ENCODE measurements at places on chromosomes 5 and 9. TPM values are rescaled to one million over a fixed set of nuclear protein-coding genes. Genes with fewer than 3 reads are reported as not detected.

- no peak for DNase-seq
These were observed 549.1 kb downstream of the CDK5RAP2 start for GRCh38 chr9:120030847-120031246.

- DNase-seq, result no peak
These were observed 4.4 kb upstream of the SHISAL2B start for GRCh38 chr5:64685866-64686265.

GRCh38 chr5:175573493-175574269, 84.2 kb upstream of the HRH2 start:
- DNase-seq, result no peak

DNA sequence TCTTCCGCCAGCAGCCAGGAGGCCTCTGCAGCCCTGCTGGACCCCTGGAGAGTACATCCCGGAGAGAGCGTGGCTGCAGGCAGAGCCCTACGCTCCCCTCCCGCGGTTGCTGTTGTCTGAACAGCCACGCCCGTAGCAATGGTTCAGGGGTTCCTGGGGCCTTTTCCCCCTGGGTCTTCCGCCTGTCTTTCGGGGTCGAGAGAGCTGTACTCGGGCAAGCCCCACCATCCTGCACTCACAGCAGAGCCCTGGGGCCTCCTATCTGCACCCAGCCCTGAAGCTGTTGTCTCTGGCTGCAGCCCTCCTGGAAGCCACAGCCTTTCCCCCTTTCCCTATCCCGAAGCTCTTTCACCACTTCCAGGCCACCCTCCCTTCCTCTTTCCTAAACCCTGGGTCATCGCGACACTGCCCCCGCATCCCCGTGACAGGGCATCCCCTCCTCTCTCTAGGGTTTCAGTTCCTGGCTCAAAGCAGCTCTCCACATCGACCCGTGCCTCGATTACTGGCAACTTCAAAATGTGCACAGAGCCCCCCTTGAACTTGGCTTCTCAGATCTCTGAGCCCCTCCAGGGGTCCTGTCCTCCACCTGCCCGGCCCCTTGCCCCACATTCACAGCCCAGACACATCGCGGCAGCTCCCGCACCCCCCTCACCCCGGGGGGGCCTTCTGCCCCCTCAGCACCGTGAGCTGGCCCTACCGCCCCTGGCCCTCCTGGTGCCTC, 43.9 kb upstream of the CEP72 start:
- DNase-seq, result no peak

DNA sequence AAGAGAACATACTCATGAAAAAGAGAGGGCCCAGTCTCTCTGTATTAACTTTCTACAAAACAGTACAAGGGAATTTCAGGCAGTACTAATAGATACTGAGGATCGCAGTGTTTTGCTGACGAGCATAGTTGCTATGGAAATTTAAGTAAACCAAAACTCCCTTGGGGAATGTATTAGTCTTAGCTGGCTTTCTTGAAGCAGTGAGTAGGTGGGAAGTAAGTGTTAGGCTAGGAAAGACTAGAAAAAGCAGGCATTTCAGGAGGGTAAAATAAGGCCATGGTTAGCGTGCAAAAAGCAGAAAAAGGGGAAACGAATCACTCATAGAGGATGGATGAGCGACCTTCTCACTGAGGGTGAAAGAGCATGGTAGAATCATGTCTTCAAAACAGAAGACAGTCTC, 84.3 kb upstream of the ACTBL2 start:
- DNase-seq, result no peak

GRCh38 chr9:34025062-34025461, 23.6 kb downstream of the UBAP2 start:
- no peak for DNase-seq

- peak; percentile 26 for DNase-seq
These were observed 50.1 kb upstream of the POU5F2 start for GRCh38 chr5:93791518-93791972.

DNA sequence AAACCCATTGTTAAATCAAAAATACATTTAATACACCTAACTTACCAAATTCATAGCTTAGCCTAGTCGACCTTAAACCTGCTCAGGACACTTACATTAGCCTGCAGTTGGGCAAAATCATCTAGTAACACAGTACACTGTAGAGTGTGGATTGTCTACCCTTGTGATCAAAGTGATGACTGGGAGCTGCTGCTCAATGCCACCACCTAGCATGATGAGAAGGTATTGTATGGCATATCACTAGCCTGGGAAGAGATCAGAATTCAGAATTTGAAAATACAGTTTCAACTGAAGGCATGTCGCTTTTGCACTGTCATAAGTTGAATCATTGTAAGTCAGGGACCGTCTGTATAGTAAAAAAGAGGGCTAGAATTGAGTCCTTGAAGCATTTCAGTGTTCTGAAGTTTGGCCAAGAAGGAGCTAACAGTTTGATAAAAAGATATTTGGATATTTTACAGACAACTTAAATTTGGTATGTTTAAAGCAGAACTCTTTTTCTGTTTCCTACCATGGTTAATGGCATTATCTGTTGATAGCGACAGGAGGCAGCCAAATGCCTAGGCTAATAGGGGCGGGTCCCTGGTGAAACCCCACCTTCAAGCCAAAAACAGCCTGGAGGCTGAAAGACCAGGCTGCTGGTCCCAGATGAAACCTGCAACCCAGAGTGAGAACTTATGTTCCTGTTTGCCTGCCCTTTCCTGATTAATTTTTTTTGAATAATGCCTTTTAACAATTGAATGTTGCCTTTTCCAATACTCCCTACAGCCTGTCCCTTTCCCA, 23.0 kb downstream of the SMIM15 start:
- DNase-seq, result peak; percentile 32

DNA sequence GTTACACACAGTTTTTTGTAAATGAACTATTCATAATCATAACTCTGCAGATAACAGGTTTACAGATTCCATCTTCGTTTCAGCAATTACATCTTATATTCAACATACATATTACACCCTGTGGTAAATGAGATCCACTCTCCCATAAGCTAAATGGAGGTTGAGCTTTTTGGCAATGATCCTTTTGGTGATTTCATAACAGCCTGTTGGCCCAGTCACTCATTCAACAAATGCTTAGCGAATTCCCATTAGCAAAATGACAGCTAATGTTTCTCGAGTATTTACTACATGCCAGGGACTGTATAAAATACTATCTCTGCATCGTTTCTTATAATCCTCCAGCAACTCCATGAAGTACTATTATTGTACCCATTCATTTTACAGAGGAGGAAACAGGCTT, 25.4 kb upstream of the AGXT2 start:
- DNase-seq, result no peak

DNA sequence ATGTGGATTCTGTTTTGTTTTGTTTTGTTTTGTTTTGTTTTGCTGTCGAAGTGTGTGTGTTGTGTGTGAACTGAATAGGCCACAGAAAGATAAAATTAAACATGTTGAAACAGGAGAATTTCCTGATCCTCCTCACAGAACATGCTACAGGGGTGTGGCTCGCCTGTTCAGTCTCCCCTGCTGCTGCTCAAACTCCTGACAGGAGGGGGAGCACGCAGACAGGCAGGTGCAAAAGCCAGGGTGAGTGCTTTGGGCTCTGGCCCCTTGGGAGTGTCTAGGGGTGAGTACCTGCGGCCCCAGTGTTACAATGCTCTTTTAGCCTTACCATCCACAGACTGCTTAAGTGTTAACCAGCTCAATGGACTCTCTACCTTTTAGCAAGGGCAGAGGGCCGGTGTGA, 473.5 kb downstream of the MAT2B start:
- no peak for DNase-seq

- no peak for DNase-seq
These were observed 31.1 kb downstream of the ATP6V0E1 start for GRCh38 chr5:173014671-173015070.

FAM200C gene
- total RNA-seq, result 1.2 TPM

IFNA13 gene
- not detected for total RNA-seq

TAF1L gene
- under 0.01 TPM for total RNA-seq

Measured in HT-29 (cell line).